T-cell (primary cell): ENCODE measurements at places on chromosomes 12 and 14.

DNA sequence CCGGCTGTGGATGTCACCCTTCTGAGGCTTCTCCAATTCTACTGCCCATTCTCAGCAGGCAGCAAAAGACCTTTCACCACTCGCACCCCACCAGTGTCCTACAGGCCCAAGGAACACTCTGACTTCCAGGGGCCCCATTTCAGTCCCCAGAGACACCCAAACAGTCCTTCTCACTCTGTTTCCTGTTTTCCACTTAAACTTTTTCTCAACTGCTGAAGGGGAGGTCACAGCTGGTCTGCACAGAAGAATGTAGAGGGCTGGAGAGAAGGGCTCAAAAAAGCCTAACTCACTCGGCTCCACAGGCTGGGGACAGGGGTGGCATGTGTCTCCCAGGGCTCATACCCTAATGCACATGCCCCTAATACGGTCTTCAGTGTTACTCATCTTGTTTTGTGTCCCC lies 4.2 kb upstream of the DTX1 start:
- DNase-seq = no peak

DNA sequence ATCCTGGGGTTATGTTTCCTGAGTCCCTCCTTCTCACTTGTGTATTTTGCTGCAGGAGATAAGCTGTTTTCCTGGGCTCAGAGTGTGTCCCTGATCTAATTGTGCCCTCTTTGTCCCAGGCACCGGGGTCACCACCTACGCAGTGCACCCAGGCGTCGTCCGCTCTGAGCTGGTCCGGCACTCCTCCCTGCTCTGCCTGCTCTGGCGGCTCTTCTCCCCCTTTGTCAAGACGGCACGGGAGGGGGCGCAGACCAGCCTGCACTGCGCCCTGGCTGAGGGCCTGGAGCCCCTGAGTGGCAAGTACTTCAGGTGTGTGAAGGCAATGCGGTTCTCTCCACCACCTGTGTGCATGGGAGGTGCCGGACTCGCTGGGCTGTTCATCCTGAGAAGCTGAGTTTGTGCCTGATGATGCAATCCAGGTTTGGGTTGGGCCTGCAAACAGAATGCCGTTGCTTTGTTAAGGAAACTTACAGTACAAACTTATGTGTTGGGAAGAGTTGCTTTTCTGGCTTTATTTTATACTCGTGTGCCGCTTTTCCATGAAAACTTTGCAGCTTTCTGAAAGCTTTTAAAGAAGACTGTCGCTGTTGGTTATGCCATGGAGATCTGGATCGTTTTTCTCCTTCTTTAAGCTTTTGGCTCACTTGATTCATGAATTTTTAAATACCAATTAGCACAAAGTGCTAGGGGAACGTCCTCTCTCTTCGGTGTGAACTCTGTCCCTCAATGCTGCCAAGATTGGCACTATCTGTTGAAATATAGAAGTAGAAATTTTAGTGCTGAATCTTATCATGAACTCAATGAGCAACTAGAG lies 27.6 kb downstream of the RDH12 start:
- no peak for DNase-seq

GRCh38 chr14:100727873-100728240 lies 1.2 kb downstream of the DLK1 start:
- no peak for DNase-seq

DNA sequence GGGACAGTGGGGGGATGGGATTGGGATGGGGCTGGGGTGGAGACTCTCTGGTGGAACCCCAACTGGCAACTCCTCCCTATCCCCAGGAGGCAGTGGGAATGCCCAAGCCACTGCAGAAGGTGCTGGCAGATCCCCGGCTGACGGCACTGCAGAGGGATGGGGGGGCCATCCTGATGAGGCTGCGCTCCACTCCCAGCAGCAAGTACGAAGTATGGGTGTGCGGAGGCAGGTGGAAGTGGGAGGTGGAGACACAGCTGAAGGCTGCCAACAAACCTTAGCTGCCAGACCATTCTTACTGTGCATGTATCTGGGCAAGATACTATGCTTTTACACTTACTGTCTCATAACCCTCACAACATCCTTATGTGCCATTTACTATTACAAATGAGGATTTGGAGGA lies 8.2 kb downstream of the ARHGEF40 start:
- DNase-seq = no peak

DNA sequence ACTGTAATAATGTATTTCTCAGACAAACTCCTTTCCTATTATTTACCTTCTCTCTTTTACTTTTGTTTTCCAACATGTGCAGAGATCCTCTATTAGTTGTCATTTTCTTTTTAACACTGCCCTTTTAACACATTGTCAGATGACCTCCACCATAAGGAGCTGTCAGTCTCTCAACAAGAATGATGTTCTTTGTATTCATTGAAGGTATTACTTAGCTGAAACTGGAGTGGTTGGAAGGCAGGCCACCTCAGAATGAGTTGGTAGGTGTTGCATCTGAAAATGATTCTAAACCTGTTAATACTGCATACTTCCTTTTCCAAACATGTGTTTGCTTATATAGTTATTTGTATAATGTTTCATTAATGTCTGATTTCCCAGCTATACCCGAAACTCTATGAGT lies 16.9 kb downstream of the TMEM117 start:
- DNase-seq = no peak

- DNase-seq = no peak
These were observed 176.1 kb downstream of the RMST start for GRCh38 chr12:97638739-97639138.

GRCh38 chr14:94498215-94498614 lies 11.1 kb downstream of the SERPINA12 start:
- no peak for DNase-seq

DNA sequence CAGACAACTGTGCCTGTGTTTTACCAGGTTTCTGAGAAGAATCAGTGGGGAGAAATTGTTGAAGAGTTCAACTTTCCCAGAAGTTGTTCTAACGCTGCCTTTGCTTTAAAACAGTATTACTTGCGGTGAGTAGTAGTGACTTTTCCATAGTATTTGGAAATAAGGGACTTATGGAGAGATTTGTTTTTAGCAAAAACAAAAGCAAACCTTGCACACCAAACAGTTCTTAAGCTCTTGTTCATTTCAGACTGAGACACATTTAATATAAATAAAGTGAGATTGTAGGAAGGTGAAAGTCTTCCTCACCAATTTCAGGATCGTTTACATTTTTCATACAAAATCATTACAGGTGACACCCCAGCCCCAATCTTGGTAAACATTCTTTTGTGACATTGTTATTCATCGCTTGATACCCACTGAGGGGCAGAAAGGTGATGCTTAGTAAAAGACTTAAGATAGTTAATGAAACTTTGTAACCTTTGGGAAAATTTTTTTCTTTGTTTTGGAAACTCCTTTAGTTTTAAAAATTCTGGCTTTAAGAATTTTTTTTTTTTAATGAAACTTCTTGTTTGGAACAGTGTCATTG lies 1.8 kb downstream of the ARID2 start:
- no peak for DNase-seq

- DNase-seq = no peak
These were observed 37.7 kb downstream of the CALM1 start for GRCh38 chr14:90434370-90435020.

GRCh38 chr14:104240434-104241157 lies 102.2 kb downstream of the KIF26A start:
- DNase-seq = no peak
